ENCODE measurements at places on chromosomes 1 and 21. TPM values are rescaled to one million over a fixed set of nuclear protein-coding genes. Genes with fewer than 3 reads are reported as not detected.

DNA sequence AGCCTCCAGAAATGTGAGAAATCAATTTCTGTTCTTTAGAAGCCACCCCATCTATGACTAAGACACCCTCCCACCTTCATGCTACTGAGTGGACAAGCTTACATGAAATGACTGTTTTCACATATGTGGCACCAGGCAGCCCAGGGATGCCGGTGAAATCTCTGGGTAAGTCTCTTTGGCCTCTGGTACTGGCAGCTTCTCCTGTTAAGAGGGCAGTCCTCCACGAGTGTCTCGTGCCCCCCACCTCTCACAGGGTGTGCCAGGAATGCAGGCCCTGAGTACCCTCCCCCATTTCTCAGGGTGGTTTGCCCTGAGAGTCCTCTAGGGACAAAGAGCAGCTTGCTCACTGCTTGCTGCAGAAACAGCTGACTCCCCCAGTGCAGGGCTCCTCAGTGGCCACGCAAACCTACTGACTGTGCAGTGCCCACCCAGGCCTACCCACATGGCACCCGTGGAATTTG, 3.2 kb upstream of the PRXL2B start:
- DNase-seq, result peak; percentile 87

DNA sequence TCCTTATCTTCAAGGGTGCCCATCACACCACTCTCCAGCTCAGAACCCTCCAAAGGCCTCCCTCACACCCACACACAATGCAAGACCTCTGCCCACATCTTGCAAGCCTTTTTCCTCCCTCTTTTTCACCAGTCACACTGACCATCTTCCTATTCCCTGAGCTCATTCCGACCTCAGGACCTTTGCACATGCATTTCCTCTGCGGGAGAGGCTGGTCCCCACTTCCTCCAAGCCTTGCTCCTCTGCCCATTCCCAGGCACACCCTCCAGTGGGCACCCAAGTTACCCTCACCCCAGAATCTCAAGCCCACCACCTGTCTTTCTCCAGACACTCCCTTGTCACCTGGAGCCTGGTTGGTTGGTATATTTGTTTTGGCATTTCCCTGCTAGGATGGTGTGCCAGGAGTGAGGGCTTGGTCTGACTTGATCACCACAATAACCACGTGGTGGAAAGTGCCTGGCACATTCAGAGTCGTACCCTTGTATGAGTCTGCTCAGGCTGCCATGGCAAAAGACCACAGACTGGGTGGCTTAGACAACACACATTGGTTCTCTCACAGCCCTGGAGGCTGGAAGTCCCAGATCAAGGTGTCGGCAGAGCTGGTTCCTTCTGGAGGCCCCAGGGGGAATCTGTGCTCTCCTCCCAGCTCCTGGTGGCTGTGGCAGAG, 13.2 kb downstream of the MX2 start:
- no peak for DNase-seq

GRCh38 chr21:32298148-32298559, 501 bp upstream of the MRAP start:
- DNase-seq, result no peak

GRCh38 chr1:237270353-237270752, 228.4 kb downstream of the RYR2 start:
- no peak for DNase-seq

DNA sequence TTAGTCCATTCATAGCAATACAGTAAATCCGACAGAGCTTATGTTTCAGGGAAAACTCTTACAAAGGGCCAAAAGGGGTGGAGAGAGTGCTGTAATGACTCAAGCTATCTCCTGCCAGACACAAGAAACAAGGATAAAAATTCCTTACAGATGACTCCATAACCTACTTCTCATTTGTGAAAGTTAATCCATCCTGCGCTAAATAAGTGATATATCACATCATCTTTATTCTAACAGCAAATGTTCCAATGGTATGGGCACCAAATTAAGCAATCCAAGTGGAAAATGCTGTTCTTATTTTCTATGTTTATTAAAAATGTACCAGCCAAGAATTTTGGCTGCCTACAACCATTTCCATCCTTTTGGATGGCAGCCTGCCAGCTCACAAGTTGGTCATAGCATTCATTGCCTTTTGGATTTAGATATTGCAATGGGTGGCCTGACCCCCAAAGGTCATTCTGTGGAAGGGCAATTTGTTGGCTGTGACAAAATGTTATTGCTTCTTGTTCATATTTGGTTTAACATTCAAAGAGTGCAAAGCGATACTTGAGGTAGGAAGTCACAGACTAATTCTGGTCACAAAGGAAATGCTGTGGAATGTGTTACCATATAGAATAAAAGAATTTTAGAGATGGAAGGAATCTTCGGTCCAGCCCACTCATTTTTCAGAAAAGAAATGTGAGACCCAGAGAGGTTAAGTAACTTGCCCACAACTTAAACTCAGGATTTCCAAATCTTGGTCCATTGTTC, 2.8 kb upstream of the ENAH start:
- peak; percentile 53 for DNase-seq

- DNase-seq, result no peak
Measured at GRCh38 chr1:151775894-151776664, 12.8 kb upstream of the MRPL9 start.

DNA sequence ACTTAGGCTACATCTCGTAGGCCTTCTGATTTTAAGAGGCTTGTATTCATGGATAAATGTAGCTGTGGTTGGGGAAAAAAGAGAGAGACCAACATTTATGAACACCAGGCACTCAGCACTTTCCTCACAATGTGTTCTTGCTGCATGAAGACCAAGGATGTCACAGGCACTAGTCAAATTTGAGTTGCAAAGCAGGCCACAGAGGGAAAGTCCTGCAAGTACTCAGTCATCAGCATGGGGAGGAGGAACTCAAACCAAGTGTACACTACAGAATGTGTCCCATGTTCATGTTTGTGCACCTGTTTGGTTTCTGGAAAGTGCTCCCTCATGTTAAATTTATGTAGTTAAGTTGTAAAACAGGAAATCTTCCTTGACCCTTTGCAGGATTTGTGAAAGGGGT, 8.7 kb upstream of the MAP3K7CL start:
- no peak for DNase-seq

- no peak for DNase-seq
Measured at GRCh38 chr1:29501227-29501976, 265.1 kb downstream of the PTPRU start.

DNA sequence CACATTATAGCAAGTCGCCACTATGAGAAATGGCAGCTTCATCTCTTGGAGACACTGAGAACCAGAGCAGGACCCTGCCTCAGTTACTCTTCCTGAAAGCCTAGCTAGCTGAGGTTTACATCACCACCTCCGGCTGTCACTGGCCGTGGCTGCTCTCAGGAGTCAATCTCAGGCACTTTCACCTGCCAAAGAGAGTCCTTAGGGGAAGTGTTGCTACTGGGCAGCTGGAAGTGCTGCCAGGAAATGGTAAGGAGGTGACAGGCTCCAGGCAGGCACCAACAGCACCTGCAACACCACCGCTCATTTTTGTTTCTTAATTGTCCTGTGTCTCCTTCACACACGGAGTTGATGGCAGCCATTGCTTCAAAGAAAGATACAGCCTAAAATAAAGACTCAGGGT, 92.5 kb downstream of the DSCAM start:
- DNase-seq, result no peak

GRCh38 chr1:244552336-244552735, 91.3 kb downstream of the CATSPERE start:
- DNase-seq, result no peak

DNA sequence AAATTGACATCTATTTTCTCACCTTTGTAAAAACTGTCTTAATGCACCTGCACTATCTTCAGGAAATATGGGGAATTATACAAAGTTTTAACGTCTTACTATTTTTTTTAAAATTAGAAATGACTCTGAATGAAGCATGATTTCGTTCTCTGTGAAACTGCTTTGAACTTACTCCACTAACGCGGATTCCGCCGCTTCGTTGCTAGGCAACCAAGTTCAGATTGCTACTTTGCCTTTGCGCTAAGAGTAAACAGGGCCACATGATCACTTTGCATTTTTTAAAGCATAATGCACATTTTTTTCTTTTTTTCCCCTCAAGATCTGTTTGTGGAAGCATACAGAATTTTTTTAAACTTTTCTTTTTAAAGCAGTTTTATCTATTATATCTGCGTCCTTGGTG, 690.5 kb downstream of the BRINP3 start:
- peak; percentile 10 for DNase-seq

GRCh38 chr1:14261395-14261794, 337.1 kb upstream of the KAZN start:
- no peak for DNase-seq

DNA sequence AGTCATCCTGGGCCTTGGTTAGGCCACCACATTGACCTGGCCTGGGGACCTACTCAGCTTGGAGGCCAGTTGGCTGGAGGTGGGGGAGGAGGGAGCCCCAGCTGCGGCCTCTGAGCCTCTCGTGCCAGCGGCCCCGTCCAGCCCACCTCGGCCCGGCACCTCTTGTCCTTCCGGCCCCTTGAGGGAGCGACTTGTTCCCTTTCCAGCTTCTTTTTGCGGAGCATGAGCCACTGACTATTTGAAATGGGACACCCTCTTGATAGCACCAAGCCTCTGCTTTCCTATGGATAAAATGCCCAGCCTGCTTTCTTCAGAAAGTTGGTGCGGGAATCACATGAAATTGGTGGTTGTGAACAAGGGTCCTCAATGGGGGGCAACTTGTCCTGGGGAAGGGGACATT, 24.7 kb upstream of the ARHGEF10L start:
- DNase-seq, result no peak

DNA sequence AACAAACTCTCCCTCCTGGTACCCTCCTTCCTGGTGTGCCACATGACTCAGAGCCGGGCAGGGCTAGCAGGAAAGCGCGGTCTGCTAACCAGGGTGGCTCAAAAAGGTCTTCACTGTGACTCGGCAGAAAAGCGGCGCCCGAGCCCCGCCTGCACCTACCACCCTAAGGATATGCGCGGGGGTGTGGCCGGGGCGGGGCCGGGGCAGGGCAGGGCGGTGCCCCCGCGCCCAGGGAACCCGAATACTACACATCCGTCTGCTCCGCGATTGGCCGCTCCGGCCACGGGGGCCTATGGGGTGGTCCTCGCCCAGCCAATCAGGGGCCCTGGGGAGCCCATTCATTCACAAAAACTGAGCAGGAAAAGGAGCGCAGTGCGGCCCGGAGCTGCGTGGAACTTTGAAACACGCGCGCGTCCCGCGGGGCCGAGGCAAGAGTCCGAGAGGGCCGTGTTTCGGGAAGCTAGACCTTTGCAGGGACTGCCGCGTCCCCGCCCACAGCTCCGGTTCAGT, 1.7 kb downstream of the LRP8 start:
- peak; percentile 83 for DNase-seq

- DNase-seq, result no peak
Measured at GRCh38 chr1:224867715-224868114, 61.8 kb upstream of the DNAH14 start.

GRCh38 chr21:45845063-45845769, 136.4 kb upstream of the COL6A1 start:
- DNase-seq, result no peak

DNA sequence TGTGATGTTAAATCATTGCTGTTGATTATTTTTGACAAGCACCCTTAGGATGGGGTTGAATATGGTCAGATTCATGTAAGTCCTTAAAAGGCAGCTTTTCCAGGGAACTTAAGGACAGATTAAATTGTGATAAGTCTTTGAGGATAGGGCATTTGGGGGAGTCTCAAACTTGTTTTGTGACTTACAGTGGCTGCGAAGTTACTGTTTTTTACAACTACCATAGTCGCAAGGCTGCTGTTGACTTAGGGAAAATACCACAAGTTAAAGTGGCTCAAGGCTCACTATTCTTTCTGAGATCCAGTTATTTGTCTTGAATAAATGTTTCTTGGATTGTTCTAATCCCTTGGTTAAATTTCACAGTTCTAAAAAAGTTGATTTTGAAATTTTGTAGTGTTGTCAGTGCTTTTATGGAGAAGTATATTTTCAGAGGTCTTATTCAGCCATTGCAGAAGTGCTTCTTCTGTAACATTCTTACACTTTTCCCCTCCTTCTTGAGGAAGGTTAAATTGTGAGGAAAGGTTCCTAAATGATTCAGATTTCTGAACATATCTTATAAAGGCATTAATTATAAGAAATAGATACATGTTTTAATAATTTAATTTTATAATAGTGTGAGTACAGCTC, 47.0 kb upstream of the MPC2 start:
- DNase-seq, result no peak

DNA sequence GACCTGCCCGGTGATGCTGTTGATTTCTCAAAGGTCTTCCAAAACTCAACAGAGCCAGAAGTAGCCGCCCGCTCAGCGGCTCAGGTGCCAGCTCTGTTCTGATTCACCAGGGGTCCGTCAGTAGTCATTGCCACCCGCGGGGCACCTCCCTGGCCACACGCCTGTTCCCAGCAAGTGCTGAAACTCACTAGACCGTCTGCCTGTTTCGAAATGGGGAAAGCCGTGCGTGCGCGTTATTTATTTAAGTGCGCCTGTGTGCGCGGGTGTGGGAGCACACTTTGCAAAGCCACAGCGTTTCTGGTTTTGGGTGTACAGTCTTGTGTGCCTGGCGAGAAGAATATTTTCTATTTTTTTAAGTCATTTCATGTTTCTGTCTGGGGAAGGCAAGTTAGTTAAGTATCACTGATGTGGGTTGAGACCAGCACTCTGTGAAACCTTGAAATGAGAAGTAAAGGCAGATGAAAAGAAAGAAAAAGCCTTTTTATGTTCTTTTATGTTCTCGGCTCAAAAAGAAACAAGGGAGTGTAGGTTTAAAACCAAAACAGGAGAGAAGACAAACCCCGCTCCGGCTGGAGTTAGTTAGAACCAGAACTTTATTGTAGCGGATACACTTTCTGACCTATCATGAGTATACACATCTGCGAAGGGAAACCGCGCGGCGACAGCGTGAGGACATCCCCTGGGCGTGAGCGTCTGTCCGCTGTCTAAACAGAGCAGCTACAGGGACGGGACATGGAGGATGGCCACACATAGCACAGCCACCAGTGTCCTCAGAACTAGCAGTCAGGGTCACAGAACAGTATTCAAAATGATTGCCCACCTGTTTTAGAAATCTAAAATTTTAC, 77.1 kb downstream of the PIK3CD start:
- DNase-seq, result no peak

FOXD2 gene
- polyA plus RNA-seq, result 1.6 TPM

LCA5L gene
- polyA plus RNA-seq, result 2.0 TPM

WDR64 gene
- polyA plus RNA-seq, result 0.03 TPM

KCNN3 gene
- polyA plus RNA-seq, result 4.7 TPM

FHAD1 gene
- 0.79 TPM for polyA plus RNA-seq

SSU72 gene
- 79.4 TPM for polyA plus RNA-seq

LYPD8 gene
- 2.1 TPM for polyA plus RNA-seq
